CD4-positive, alpha-beta T cell treated with Interleukin-15 for 4 hours (primary cell): ENCODE measurements at places on chromosomes 6 and 20.

DNA sequence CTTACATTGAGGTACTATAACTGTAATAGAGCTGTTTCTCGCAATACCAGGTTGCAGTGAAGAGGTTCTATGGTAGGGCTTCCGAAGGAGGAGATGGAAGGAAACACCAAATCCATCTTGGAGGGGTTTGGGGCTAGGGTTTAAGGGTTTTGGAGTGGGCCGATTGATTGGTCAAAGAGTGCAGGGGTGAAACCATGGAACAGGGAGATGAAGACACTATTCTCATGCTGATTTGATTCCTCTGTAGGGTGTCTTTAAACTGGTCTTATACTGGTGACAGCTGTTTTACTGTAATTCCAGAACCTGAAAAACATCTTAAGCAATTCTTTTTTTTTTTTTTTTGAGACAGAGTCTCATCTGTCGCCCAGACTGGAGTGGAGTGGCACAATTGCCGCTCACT is 7.8 kb downstream of the SMIM13 start:
- DNase-seq, result no peak

- no peak for DNase-seq
These were observed 53.8 kb downstream of the ADAT2 start for GRCh38 chr6:143396497-143397226.

- peak; percentile 7 for DNase-seq
These were observed 13.9 kb upstream of the KLHL31 start for GRCh38 chr6:53679446-53679933.

GRCh38 chr6:30974490-30975252 is 8.8 kb upstream of the MUC21 start:
- DNase-seq, result no peak

DNA sequence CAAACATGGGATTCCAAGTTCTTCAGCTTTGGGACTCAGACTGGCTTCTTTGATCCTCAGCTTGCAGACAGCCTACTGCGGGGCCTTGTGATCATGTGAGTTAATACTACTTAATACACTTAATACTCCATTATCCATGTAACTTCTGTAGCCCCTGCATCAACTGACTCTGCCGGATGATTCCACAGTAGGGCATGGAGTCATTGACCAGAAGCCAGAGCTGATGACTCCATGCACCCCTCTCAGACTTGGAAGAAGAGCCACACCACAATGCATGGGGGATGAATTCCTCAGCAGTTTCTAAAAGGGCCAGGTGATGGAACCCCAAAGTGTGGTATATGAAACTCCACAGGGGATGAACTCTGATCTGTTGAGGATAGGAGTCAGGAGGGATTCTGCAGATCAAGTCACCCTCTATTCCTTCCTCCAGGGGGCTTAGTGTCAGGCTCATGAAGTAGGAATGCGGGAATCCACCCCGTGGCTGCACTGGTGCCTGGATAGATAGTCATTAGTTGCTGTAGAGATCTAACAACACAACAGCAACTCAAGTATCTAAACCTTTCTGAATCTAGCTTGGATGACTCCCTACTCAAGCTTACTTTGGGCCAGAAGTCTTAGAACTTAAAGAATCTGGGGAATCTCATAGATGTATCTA is 70.2 kb downstream of the GPR6 start:
- no peak for DNase-seq
